ENCODE measurements at places on chromosomes 5 and 9.

GRCh38 chr5:39314591-39314990 lies 49.7 kb downstream of the C9 start:
- DNase-seq = no peak

- no peak for DNase-seq
Observed at GRCh38 chr9:94110821-94111252, 26.6 kb downstream of the PTPDC1 start.

DNA sequence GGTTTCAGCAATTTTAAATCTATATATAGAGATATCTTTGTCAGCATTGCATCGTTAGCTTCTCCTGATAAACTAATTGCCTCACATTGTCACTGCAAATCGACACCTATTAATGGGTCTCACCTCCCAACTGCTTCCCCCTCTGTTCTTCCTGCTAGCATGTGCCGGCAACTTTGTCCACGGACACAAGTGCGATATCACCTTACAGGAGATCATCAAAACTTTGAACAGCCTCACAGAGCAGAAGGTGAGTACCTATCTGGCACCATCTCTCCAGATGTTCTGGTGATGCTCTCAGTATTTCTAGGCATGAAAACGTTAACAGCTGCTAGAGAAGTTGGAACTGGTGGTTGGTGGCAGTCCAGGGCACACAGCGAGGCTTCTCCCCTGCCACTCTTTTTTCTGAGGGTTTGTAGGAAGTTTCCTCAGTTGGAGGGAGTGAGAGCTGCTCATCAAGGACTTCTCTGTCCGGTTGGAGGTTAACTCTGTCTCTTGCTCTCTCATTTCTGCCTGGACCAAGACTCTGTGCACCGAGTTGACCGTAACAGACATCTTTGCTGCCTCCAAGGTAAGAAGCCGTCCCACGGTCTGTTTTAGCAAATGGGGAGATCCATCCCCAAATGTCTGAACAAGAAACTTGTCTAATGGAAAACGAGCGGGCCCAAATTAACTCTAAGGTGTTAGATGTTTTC lies at the start of gene IL4:
Gene IL4 (plus strand): TSS at position 51 of the 692 bp plus-strand sequence. CDS start 62 bp downstream, at position 113.
- DNase-seq = no peak

- no peak for DNase-seq
Observed at GRCh38 chr5:71767661-71768060, 48.6 kb downstream of the CARTPT start.

DNA sequence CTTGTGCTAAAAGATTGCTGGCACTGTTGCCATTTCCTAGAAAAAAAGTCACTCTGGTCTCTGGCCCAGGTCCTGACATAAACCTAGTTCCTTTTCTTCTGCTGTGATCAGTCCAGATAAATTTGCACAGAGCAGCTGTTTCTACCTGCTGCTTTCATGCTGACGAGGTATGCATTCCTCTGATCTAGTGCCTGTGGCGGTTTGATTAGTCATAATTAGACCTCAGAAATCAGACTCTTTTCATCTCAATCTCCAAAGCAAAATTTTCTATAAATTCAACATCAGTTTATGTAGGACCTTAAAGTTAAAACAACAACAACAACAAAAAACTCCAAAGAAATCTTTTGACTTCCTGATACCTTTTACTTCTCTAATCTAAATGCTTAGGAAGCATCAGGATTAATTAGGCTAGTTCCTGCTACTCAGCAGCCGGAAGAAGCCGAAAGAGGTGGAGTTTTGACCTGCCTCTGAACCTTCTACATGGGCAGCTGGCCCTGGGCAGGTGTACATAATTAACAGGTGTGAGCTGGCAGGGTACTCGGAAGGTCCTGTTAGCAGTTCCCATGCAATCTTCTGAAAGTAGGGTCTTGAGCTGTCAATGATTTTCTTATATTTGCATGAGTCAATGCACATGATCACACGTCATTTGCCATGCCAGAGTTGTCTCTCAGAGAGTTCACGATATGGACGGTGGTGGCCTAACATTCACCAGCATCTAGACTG lies 83.3 kb upstream of the CCDC112 start:
- DNase-seq = no peak

GRCh38 chr5:2669913-2670312 lies 81.6 kb downstream of the IRX2 start:
- no peak for DNase-seq

- DNase-seq = no peak
Observed at GRCh38 chr5:1967736-1968135, 85.0 kb upstream of the IRX4 start.

- DNase-seq = no peak
Observed at GRCh38 chr5:148729182-148729581, 74.9 kb upstream of the HTR4 start.

GRCh38 chr5:88829054-88829453 lies 53.9 kb downstream of the MEF2C start:
- no peak for DNase-seq

DNA sequence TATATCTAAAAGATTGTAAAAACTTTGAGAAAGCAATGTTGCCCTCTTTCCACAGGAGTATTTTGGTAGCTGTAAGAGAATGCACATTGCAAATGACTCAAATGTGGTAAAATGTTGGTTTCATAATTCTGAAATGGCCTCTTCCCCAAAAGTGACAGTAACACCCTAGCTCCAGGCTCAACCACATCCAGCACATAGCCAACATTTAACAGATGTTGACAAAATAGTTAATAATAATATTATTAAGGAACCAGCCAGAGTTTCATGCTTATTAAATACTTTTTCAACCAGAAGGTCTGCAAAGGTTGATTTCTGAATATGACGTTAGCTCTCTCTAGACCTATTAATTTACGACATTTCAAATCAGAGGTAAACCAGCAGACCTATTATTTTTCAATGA lies 1.3 kb downstream of the ANXA1 start:
- DNase-seq = no peak

GRCh38 chr5:179138568-179138925 lies 78.4 kb downstream of the ZNF354C start:
- DNase-seq = no peak

DNA sequence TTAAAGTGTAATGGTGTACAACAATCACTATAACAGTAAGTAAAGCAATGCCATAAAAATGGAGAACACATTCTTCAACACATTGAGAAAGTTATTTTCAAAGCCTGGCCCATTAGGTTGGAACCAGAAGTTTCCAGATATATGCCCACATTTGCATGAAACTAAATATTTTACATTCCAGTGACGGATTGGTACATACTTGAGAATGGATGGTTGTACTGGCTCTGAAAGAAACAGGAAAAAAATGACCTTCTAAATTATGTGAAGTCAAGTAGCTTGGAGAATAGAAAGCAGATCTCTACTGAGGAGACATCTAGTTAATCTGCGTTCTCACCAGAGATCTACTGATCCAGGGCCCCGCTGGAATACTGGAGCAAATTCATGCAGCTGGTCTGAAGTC lies 1037.0 kb downstream of the NR2F1-AS1 start:
- no peak for DNase-seq

GRCh38 chr5:1899201-1899600 lies 16.5 kb upstream of the IRX4 start:
- no peak for DNase-seq

GRCh38 chr5:172097356-172097755 lies 90.7 kb downstream of the STK10 start:
- no peak for DNase-seq

- DNase-seq = no peak
Observed at GRCh38 chr9:126411225-126411947, 84.8 kb downstream of the MVB12B start.

GRCh38 chr5:157362012-157362411 lies 96.1 kb downstream of the CYFIP2 start:
- DNase-seq = no peak

- no peak for DNase-seq
Observed at GRCh38 chr5:139958432-139959148, 84.5 kb downstream of the NRG2 start.

DNA sequence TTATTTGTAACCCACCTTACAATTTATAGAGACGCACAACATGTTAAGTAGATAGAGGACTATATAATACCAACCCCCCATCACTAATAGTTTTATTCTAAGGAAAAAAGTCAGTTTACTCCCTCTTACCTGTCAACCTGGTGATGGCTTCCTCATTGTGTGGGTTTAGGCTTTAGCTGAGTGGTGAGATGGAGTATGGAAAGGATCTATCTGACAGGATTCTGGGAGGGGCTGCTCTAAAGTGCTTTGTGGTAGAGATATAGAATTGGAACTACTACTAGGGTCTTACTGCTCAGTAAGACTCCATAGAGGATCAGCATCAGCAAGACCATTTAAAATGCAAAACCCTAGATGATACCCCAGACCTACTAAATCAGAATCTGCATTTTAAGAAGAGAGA lies 82.1 kb upstream of the IFNE start:
- no peak for DNase-seq

DNA sequence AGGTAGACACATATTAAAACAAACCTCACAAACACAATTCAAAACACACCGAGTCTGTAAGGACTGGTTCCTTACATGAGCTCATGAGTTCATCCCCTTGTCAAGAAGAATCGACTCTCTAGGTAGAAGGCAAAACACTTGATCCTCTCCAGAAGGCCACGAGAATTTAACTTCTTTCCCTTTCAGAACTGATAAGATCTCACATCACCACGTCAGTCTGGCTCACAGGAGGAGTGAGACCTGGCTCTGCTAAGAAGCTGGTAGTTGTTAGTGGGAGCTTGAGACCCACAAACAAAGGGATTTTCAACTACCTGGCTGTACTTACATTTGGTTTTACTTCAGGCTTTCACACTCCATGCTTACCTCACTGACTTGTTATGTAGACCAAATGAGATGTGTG lies 459.2 kb downstream of the ARHGEF28 start:
- DNase-seq = no peak

- no peak for DNase-seq
Observed at GRCh38 chr5:54398191-54398590, 57.3 kb upstream of the HSPB3 start.

GRCh38 chr5:95441636-95442035 lies 50.5 kb downstream of the FAM81B start:
- no peak for DNase-seq

DNA sequence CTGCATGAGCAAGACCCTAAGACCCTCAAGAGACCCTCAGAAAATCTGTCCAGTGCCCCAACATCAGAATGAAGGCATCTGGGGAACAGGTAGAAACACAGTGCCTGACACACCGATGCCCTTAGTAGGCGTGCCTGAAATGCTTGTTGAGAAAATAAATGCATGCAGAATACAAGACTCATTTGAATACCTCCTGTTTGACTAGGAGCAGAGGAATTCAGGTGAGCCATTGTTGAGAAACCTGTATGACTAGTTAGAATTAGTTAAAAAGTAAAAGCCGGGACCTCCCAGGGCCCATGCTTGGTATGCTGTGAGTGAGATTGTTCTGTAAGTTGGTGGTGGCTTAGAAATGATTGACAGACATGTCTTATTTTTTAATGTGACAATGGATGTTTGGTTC lies 55.0 kb downstream of the WWC1 start:
- peak; percentile 39 for DNase-seq

GRCh38 chr5:136016945-136017530 lies 11.8 kb upstream of the TGFBI start:
- no peak for DNase-seq

GRCh38 chr9:91424403-91425176 lies 958 bp upstream of the NFIL3 start:
- peak; percentile 89 for DNase-seq

DNA sequence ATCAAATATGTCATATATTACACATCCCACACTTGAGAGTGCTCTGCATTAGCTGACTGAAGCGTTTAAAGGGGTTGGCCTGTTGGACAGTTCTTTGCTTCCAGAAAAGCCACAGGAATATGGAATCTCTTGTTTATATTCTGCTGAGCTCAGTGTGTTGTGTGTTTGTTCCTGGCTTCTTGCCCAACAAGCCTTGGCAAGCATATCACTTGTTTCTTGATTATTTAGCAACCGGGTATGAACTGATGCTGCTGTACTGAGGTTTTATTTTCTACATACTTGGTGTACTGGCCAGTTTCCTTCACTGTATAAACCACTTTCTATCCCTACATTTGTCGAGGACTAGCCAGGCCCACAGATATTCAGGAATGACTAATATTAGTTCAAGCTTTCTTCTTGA lies 378.9 kb downstream of the KCTD16 start:
- peak; percentile 91 for DNase-seq

GRCh38 chr9:75333624-75334023 lies 245.3 kb downstream of the OSTF1 start:
- DNase-seq = no peak

- DNase-seq = no peak
Observed at GRCh38 chr5:11785771-11786352, 118.4 kb downstream of the CTNND2 start.

DNA sequence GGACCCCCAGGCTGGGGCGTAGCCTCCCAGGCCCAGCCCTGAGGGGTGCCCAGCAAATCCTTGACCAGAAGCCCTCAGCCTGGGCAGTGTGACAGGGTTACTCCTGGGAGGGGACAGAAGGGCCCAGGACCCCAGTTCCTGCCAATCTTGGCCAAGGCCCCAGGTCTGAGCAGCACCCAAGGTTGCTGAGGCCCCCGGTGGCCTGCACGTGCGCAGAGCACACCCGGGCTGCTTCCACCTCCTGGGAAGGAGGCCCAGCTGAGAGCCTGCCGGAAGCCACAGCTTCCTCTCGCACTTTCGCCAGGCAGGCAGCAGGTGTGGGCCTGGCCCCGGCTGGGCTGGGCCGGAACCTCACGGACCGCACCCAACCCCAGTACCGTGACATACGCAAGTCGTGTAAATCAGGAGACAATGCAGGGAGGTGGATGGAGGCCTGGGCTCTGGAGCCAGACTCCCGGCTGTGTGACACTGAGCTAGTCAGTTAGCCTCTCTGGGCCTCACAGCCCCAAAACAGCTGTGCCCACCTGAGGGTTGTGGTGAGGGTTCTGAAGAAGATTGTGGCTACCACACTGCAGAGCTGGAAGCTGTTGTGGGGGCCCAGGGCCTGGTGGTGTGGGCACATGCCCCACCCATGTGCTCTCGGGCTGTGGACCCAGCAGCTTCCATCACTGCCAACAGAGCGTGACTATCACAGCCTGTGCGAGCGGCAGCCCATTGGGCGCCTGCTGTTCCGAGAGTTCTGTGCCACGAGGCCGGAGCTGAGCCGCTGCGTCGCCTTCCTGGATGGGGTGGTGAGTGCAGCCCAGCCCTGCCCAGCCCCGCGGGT lies 5.1 kb downstream of the GRK6 start:
- no peak for DNase-seq

- no peak for DNase-seq
Observed at GRCh38 chr9:91214867-91215266, 146.9 kb downstream of the AUH start.

- DNase-seq = no peak
Observed at GRCh38 chr5:66933066-66933465, 263.5 kb downstream of the CD180 start.

DNA sequence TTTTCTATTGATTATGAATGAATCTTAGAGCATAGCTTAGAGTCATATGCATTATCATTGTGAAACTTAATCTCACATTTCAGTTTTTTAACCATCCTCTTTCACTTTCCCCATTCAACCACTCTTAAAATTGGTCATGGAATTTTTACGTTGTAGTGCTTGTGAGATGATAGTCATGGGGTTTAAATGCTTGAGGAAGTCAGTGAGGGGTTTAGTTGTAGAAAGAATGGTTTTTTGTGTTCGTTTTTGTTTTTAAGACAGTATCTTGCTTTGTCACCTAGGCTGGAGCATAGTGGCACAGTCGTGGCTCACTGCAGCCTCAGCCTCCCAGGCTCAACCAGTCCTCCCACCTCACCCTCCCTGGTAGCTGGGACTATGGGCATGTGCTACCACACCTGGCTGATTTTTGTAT lies 19.6 kb downstream of the UGCG start:
- DNase-seq = no peak

Measured in right lung (tissue), 10 donors.